Globus pallidus (tissue), 1 donor: ENCODE measurements at places on chromosomes 1 and 21.

DNA sequence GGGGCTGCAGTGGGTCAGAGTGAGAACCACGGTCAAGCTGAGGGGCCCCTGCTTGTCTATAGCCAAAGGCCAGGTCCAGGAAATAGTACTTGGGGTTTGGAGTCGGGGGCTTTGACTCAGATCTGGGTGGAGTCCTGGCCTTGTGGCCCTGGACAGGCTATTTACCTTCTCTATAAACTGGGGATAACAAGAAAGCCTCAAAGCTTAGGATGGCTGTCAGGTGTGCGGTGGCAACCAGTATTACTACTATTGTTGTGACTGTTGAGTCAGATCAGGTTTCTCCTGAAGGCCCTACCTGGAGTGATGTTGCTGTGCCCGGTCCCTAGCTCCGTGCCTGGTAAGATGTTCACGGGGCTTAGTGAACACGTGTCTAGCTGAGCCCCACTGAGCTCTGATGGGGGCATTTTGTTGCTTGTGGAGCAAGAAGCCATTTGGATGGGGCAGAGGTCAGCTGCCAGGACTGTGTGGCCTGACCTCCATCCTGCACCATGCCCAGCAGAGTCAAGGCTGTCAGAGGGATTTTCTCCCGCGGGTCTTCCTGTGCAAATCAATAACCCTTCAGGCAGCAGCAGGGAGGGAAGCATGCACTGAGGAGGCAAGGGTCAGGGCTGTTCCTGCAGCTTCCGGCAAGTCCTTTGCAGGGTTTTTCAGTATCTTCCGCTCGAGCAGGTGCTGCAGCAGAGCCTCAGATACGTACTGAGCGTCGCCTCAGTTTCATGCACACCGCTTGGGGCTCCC lies 170.3 kb downstream of the CAMTA1 start:
- no peak for DNase-seq

- DNase-seq: peak; percentile 78
Measured at GRCh38 chr1:234281826-234282489, 91.3 kb upstream of the COA6 start.

DNA sequence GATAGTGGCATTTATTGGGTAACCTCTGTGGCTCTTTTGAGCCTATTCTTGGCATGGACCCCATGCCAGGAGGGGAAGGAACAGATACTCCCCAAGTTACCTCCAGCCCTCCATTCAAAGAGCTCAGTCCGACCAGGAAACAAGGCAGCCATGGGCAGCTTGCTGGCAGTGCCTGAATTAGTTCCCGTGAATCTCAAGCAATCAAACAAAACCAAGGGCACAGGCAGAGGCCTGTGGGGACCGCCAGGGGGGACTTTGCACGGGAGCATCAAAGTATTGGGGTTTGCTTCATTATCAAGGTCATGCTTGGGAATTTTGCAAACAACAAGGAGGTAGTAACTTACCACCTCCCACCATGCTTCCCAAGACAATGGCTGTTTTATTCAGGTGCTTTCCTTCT lies 81.2 kb upstream of the IFFO2 start:
- no peak for DNase-seq

- DNase-seq: no peak
Measured at GRCh38 chr1:40758004-40758403, 25.6 kb upstream of the KCNQ4 start.

DNA sequence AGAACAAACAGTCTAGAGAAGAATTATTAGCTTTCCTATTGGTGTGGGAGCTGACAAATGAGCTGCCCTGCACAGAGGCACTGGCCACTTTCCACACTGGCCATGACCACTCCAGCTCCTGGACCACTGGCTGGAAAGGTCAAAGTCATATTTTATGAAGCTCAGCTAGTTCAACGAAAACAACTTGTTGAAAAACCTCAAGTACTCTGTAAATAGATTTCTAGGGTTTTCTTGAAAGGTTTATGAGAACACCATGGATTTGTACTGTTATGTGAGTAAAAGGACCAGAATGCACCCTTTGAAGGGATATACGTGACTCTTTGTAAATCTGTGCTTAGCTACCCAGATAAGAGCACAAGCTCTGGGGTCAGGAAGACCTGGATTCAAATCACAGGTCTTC lies 54.5 kb upstream of the FGGY start:
- DNase-seq: no peak

- no peak for DNase-seq
Measured at GRCh38 chr1:197313713-197314112, 45.7 kb downstream of the CRB1 start.

- no peak for DNase-seq
Measured at GRCh38 chr1:212142883-212143530, 107.5 kb downstream of the DTL start.

DNA sequence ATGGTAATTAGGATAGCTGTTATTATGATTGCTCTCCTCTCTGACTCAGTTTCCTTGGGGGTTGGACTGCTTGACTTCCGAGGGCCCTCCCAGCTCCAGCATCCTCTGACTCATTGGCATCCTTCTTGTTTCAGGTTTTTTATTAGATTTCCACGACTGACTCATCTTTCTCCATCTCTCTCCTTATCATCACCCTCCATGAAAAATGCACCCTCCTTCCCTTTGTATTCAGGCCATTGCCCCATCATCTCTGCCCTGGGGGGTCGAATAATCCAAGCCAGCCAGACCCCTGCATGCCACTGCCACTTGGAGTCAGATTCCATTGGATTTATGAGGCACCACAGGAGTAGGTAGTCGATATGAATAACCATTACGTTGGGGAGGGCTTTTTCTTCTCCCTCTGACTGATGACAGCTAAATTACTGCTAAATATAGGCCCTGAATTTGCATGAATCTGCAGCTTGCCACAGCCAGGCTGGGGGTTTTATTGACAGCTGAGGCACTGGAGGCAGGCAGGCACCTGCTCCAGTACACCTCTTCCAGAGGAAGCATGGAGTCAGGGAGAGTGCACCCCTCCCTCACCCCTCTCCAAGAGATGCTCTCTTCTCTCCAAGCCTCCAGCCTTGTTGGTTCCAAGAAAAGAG lies 91.7 kb downstream of the C1orf94 start:
- no peak for DNase-seq

- no peak for DNase-seq
Measured at GRCh38 chr1:33331444-33332356, 10.8 kb upstream of the A3GALT2 start.

DNA sequence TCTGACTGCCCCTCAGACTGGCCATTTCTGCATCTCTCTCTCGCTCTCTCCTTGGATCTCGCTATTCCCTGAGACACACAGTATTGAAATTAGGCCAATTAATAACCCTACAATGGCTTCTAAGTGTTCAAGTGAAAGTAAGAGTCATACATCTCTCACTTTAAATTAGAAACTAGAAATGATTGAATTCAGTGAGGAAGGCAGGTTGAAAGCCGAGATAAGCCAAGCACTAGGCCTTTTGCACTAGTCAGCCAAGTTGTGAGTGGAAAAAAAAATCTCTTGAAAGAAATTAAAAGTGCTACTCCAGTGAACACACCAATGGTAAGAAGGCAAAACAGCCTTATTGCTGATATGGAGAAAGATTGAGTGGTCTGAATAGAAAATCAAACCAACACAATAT lies 51.2 kb downstream of the SLC9C2 start:
- no peak for DNase-seq

GRCh38 chr1:7025013-7025412 lies 239.8 kb downstream of the CAMTA1 start:
- no peak for DNase-seq

GRCh38 chr1:236100799-236101198 lies 35.9 kb upstream of the NID1 start:
- DNase-seq: no peak

- no peak for DNase-seq
Measured at GRCh38 chr1:76351655-76352054, 277.1 kb downstream of the ST6GALNAC3 start.
